AG10803 (cell line): ENCODE measurements at places on chromosomes 5 and 9.
A peak's percentile ranks its signal among the peaks of the same experiment; 100 is the strongest.

- peak; percentile 43 for DNase-seq
Observed at GRCh38 chr9:20292002-20292401, 330.3 kb downstream of the MLLT3 start.

- no peak for DNase-seq
Observed at GRCh38 chr5:140946578-140946977, 19.7 kb upstream of the PCDHAC2 start.

- DNase-seq = no peak
Observed at GRCh38 chr9:69485466-69485865, 160.5 kb downstream of the ENTREP1 start.

DNA sequence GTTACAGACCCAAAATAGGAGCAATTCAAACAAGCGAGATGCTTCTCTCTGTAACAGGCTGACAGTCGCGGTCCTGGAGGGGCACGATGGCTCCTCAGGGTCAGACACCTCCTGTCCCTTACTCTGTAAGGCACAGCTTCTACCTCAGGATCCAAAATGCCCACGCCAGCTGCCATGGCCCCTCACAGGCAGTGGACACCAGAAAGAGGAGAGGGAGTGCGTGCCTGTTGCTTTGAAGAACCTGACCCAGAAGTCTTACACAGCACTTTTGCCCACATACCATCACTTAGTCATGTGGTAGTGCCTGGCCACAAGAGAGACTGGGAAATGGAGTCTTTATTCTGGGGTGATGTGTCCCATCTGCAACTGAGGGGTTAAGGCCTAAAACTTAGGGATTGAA is 11.6 kb upstream of the ABL1 start:
- DNase-seq = peak; percentile 35

GRCh38 chr5:33309536-33310345 is 131.0 kb upstream of the TARS1 start:
- DNase-seq = no peak

- no peak for DNase-seq
Observed at GRCh38 chr5:6590581-6590980, 42.3 kb downstream of the NSUN2 start.

- peak; percentile 8 for DNase-seq
Observed at GRCh38 chr9:114316605-114317230, 6.2 kb upstream of the ORM1 start.

- DNase-seq = no peak
Observed at GRCh38 chr9:20200581-20200980, 411.7 kb upstream of the SLC24A2 start.

GRCh38 chr9:92709240-92709639 is 39.3 kb upstream of the IPPK start:
- DNase-seq = no peak

DNA sequence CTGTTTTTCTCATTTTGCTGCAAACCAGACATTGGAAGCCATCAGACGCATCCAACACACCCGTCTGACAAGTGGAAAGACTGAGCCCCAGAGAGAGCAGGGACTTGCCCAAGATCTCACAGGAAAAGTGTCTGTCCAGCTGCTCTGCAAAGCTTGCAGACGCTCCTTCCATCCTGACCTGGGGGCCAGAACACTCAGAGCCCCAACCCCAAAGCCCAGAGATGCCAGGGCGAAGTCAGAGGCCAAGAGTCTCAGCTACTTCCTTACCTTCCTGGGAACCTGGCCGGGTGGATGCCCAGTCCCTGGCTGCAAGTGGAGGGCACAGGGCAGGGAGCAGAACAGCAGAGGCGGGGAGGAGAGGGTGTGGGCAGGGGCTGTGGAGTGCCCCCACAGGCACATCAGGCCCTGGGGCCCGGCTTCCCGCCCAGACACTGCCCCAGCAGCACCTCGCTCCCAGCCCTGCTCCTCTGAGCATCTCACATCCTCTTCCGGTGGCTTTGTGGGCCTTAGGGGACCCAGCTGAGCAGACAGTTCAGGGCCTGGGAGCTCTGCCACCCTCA is 9.7 kb upstream of the RALGDS start:
- DNase-seq = no peak

GRCh38 chr5:135394095-135394494 is 4.9 kb downstream of the MACROH2A1 start:
- no peak for DNase-seq

DNA sequence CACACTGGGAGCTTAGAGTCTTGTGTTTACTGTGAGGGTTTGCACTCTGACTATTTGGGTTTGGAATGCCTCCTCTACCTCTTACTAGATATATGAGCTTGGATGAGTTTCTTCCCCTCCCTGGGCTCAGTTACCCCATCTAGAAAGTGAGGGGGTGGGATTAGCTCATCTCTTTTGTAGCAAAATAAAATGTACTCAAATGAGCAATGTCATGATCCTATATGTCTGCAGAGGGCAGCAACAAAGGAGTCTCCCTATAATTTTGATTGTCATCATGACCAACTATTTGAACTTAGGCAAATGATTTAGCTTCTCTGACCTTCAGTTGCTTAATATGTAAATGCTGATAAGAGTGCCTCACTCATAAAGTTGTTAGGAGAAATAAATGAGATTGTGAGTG is 109.0 kb downstream of the DPYSL3 start:
- no peak for DNase-seq

DNA sequence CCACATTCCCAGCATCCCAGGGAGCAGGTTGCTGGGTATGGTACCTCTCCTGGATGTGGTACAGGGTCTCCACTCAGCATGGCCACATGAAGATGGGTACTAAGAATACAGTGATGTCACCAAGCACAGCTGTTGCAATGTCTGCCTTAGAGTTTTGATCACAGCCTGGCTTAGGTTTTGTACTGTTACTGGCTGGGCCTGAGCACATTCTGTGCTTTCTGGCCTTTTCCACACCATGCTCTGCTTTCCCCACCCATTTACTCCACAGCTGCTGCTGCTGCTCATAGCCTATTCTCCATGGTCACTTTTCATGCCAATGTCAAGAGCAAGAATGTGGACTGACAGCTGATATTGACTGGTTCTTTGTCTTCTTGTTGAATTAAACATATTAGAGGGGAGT is 481.9 kb downstream of the ARHGEF28 start:
- DNase-seq = no peak

DNA sequence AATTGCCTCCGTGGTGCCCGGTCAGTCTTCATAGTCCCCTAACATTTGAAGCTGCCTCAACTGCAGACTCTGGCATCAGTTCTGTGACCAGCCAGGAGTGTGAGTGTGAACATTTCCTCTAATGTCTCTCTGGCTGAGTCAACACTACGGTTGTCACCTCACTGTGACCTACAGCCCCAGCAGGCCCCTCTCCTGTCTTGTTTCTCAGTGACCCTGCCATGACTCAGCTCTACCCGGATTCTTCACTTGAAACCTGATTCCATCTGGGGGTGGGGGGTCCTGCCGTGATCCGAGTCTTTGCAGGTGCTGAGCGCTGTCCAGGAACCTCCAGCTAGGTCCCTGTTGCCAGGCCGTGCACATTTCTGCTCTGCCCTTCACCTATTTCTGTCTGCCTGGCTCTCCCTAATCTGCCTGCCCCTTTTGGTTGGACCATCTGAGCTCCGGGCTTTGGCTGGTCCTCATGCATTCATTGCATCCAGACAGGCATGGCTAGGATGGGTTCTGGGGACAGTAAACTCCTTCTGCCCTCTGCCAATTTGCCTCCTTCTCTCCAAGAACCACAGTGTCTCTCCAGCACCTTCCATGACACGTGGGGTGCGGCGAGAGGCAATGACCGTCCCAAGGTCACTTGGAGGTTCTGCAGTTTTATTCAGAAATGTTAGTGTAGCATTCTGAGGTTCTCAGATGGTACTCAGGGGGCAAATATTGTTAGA is 24.2 kb downstream of the STC2 start:
- no peak for DNase-seq

DNA sequence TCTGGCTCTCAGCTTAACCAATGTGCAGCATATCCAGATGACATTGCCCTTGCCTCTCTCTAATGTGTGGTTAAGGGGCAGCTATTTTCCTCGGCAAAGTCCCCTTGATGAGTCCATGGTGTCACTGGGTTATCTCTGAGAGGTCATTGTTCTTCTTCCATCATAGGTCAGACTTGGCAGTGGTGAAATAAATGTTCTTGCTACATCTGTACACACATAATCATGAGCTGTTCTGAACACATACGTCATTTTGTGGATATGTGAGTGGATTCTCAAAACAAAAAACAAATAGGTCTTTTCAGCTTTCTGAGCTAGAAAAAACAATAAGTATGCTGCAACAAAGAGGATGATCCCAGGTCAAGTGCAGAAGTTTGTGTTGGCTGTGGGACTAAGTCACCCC is 134.7 kb upstream of the PTPN3 start:
- no peak for DNase-seq

- DNase-seq = no peak
Observed at GRCh38 chr9:114303977-114304376, 18.9 kb upstream of the ORM1 start.
